ENCODE measurements at places on chromosomes 6 and 20.

GRCh38 chr20:44433751-44434538, 41.7 kb upstream of the TTPAL start:
- no peak for DNase-seq

GRCh38 chr6:134047124-134047523, 5.3 kb downstream of the SLC2A12 start:
- no peak for DNase-seq

- DNase-seq = no peak
Observed at GRCh38 chr6:126060400-126060799, 74.1 kb downstream of the TRMT11 start.

DNA sequence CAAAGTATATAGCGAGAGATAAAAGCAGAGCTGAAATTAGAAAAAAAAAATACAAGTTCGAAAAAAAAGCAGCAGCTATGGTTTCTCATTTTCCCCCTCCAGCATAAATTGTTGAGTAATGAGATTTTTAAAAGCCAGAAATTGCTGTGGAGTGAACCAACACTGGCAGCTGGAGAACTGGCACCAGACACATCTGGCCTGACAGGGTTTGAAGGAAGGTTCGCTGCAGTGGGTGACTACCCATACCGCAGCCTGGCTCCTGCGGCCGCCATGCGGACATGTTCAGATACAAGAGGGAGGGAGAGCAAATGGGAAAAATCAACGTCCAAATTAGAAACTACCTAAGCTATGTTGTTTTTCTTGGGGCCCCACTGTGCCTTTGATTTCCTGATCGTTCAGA, 3.3 kb downstream of the APCDD1L start:
- DNase-seq = no peak

DNA sequence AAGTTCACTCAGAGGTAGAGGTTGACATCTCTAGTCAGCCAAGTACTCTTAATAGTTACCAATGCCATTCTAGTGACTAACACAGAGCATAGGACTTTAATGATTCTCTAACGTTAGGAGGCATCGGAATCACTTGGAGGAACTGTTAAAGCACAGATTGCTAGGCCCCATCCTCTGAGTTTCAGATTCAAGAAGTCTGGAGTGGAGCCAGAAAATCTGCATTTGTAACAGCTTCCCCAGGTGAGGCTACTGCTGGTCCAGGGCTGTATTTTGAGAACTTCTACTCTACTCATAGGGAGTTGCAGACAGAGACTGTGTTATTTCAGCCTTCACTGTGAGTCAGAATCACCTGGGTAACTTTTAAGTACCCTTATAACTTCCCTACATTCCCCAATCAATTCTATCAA, 5.7 kb downstream of the LMBRD1 start:
- DNase-seq = no peak

DNA sequence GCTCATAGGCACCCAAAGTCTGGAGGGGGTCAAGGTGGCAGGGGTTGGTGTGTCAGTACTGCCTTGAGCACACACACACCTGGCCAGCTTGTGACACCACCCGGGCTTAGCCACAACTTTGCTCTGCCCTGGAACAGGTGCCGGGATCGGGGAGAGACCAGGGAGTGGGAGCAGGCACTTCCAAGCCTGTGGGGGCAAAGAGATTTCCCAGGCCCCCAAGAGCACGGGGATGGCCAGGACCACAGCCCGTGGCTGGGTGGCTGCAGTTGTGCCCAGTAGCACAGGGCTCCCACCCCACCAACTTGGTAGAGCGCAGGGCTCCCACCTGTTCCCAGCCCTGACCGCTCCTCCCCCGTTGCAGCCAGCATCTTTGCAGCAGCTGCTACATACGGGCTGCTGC, 40.4 kb downstream of the WASF1 start:
- no peak for DNase-seq

- no peak for DNase-seq
Observed at GRCh38 chr20:57470212-57470522, 54.8 kb downstream of the CTCFL start.
